ENCODE measurements at places on chromosomes 7 and 10.

DNA sequence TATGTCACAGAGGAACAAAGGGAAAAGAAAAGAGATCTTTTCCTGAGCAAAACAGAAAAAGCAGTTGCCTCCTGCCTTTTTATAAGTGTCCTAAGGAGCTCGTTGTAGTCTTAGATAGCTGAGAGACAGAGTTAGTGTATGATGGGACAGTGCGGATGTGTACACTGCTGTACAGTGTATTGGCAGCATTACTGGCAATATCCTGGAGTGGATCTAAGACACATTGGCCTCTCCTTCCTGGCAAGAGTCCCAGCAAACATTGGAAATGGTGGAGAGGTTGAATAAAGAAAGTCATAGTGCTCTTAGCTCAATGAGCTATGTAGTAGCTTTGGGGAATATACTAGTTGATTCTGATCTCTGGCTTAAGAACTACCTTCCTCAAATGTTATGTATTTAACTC is 22.7 kb downstream of the GARS1 start:
- peak; percentile 51 for DNase-seq

- DNase-seq, result no peak
These were observed 43.3 kb downstream of the DIP2C start for GRCh38 chr10:646118-646524.

GRCh38 chr10:120505056-120505455 is 48.0 kb downstream of the PLPP4 start:
- no peak for DNase-seq

GRCh38 chr10:4609251-4609650 is 216.8 kb upstream of the AKR1E2 start:
- no peak for DNase-seq

GRCh38 chr7:4434306-4434705 is 247.8 kb upstream of the FOXK1 start:
- no peak for DNase-seq

GRCh38 chr7:139990571-139991268 is 72.0 kb downstream of the PARP12 start:
- DNase-seq, result no peak

DNA sequence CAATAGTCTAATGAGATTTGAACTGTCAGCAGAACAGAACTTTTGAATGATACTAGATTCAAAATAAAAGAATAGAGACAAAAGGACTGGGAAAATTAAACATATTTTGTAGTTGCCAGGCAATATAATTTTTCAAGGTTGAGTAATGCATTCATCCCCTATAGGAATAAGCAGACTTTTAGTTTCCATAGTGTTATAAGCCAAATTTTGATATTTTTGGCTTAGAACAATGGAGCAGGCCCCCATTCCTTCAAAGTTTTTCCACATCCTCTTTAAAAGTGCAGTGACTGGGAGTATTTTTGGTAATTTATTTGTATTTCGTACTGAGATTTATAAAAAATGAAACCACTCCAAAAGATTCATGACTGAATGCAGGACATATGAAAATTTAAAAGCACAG is 24.0 kb downstream of the MEOX2 start:
- DNase-seq, result no peak

- no peak for DNase-seq
These were observed 730.0 kb upstream of the IGFBP3 start for GRCh38 chr7:46651070-46651469.

- no peak for DNase-seq
These were observed 3.1 kb downstream of the CNPY1 start for GRCh38 chr7:155543011-155543876.

- DNase-seq, result no peak
These were observed 342.3 kb downstream of the LRRTM3 start for GRCh38 chr10:67268146-67268545.

GRCh38 chr10:17479822-17480221 is 25.4 kb upstream of the ST8SIA6 start:
- DNase-seq, result no peak

- DNase-seq, result no peak
These were observed 50.0 kb upstream of the GTF2IRD1 start for GRCh38 chr7:74403521-74404387.

DNA sequence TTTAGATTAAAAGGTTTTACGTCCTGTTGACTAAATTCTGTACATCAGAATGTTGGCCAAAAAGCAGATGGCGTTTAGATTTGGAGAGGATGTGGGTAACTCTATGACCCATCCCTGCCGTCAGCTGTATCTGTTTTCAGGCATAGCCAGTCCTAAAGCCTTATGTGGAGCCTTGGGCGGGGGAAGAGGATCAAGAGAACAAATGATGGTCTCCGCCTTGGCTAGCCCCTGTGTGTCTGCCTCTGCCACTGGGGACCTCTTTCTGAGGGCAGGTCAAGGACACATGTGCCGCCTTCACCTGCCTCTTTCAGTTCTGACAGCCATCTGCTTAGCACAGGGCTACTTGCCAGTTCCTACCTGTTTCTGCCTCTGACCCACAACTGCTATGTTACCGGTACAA is 24.1 kb downstream of the PDSS1 start:
- no peak for DNase-seq
